H4 (cell line): ENCODE measurements at places on chromosomes 2 and 18. TPM values are rescaled to one million over a fixed set of nuclear protein-coding genes. Genes with fewer than 3 reads are reported as not detected.

The MYL1 gene
- not detected in 2 replicates for total RNA-seq

The SP140 gene
- total RNA-seq = 0.25 TPM in 1 of 2 replicates, not detected in the other

The VPS4B gene
- 40.7 and 43.5 TPM in 2 replicates for total RNA-seq

The CPLX4 gene
- not detected in 2 replicates for total RNA-seq

The GALNT13 gene
- 10.4 and 12.8 TPM in 2 replicates for total RNA-seq

The AMER3 gene
- not detected in 2 replicates for total RNA-seq

The SLC30A3 gene
- 0.46 and 0.49 TPM in 2 replicates for total RNA-seq

The VWA3B gene
- not detected in 2 replicates for total RNA-seq

The SERPINB4 gene
- not detected in 2 replicates for total RNA-seq

The SAG gene
- total RNA-seq = not detected in 2 replicates

The USP14 gene
- total RNA-seq = 21.5 and 23.5 TPM in 2 replicates

The RAB27B gene
- 1.4 and 2.1 TPM in 2 replicates for total RNA-seq

The PAX3 gene
- total RNA-seq = 2.3 and 5.5 TPM in 2 replicates

The C2orf92 gene
- total RNA-seq = 0.84 and 1.6 TPM in 2 replicates

The ECEL1 gene
- not detected in 2 replicates for total RNA-seq

The NDC80 gene
- total RNA-seq = 34.6 and 43.0 TPM in 2 replicates

The TUBA3E gene
- 0.10 TPM in 1 of 2 replicates, not detected in the other for total RNA-seq

The ITPRIPL1 gene
- not detected in 2 replicates for total RNA-seq

The NMUR1 gene
- not detected in 2 replicates for total RNA-seq

The SFXN5 gene
- total RNA-seq = 8.6 and 11.1 TPM in 2 replicates

The SPATA3 gene
- not detected in 2 replicates for total RNA-seq

The RGPD6 gene
- 6.3 and 8.3 TPM in 2 replicates for total RNA-seq

The TSPYL6 gene
- total RNA-seq = not detected in 2 replicates

The LYPD1 gene
- 22.0 and 37.9 TPM in 2 replicates for total RNA-seq

The C1GALT1C1L gene
- 3.9 and 4.2 TPM in 2 replicates for total RNA-seq

The EGR4 gene
- not detected in 2 replicates for total RNA-seq

The ST8SIA5 gene
- total RNA-seq = under 0.01 and 0.48 TPM in 2 replicates

The PJVK gene
- total RNA-seq = 1.1 and 2.5 TPM in 2 replicates

The AKAIN1 gene
- not detected in 2 replicates for total RNA-seq

The CYP26B1 gene
- total RNA-seq = 1.5 and 1.7 TPM in 2 replicates

The SLC4A5 gene
- 0.02 and 0.23 TPM in 2 replicates for total RNA-seq

The HNMT gene
- total RNA-seq = 44.0 and 86.7 TPM in 2 replicates

The CRYGD gene
- total RNA-seq = not detected in 2 replicates

The VIT gene
- 2.4 and 3.6 TPM in 2 replicates for total RNA-seq

The VAMP8 gene
- 0.43 and 1.3 TPM in 2 replicates for total RNA-seq

The FAM161A gene
- 1.3 and 1.5 TPM in 2 replicates for total RNA-seq

The IL1RN gene
- 0.17 TPM in 1 of 2 replicates, not detected in the other for total RNA-seq

The VWC2L gene
- not detected in 2 replicates for total RNA-seq

The RAB3GAP1 gene
- total RNA-seq = 35.4 and 36.8 TPM in 2 replicates

The CD207 gene
- total RNA-seq = not detected in 2 replicates

The CCDC102B gene
- total RNA-seq = 11.0 and 22.4 TPM in 2 replicates

The TMEM37 gene
- total RNA-seq = 1.5 and 1.9 TPM in 2 replicates

The LOXHD1 gene
- not detected in 2 replicates for total RNA-seq

The NT5DC4 gene
- not detected in 2 replicates for total RNA-seq

The REG1B gene
- not detected in 2 replicates for total RNA-seq

The INPP5D gene
- total RNA-seq = 0.46 TPM in 1 of 2 replicates, not detected in the other

The C1QL2 gene
- not detected in 2 replicates for total RNA-seq

The EPB41L3 gene
- total RNA-seq = 10.3 and 14.1 TPM in 2 replicates

The AGPS gene
- 52.6 and 54.8 TPM in 2 replicates for total RNA-seq

The IL36G gene
- not detected in 2 replicates for total RNA-seq

The TRABD2A gene
- total RNA-seq = 7.2 and 12.0 TPM in 2 replicates

The TBR1 gene
- 0.02 TPM in 1 of 2 replicates, not detected in the other for total RNA-seq
